CD4-positive, alpha-beta T cell treated with Interleukin-17A for 4 hours (primary cell): ENCODE measurements at places on chromosomes 7 and 10.

- DNase-seq: no peak
Measured at GRCh38 chr7:14596421-14596820, 306.1 kb downstream of the DGKB start.

- no peak for DNase-seq
Measured at GRCh38 chr7:2260820-2261219, 18.8 kb downstream of the NUDT1 start.

GRCh38 chr10:69123306-69123746 is 652 bp upstream of the VPS26A start:
- no peak for DNase-seq

- DNase-seq: no peak
Measured at GRCh38 chr10:124369986-124370385, 48.7 kb downstream of the OAT start.

DNA sequence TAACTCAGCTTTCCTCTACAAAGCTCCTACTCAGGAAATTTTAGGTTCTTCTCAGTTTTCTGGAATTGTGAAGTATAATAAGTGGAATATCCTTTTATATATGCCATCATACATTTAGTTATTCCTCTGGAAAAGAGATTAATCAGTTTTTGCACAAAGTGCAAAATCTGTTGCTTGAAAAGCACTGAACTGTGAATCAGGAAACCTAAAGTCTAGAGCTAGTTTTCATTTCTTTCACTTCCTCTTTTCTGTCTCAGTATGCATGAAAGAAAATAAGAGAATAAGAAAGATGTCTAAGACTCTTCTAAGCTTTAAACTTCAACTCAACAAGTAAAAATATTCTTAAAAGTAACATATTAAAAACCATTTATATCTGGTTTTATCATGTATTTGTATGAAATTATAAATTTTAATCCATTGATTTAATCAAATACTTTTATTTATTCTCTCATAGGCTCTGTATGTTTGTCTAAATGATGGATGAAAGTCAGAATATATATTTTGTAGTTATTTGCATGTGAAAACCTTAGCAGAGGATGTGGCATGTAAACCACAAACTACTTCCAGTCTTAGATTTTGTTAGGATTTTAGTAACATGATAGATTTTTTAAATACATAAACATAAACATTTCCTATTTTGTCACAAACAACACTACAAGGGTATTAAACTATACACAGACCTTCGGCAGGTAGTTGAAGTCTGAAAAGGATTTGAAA is 1073.0 kb downstream of the XPNPEP1 start:
- no peak for DNase-seq

DNA sequence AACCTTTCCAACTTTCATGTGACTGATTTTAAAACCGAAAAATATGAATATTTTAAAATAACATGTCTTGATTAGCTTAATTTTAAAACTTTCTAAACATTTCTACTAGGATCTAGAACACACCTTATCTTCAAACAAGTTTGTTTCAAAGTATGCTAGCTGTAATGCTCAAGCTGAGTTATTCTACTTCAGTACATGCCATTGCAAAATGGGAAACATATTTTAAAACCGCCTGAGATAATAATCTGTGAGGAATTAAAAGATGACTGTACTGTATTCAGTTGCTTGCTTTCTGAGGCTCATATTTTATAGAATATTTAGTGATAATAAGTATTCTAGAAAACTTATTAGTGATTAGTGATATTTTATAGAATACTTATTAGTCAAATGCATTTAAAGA is 99.6 kb downstream of the LMBR1 start:
- DNase-seq: no peak

- DNase-seq: no peak
Measured at GRCh38 chr10:57992321-57993077, 275.2 kb downstream of the IPMK start.

DNA sequence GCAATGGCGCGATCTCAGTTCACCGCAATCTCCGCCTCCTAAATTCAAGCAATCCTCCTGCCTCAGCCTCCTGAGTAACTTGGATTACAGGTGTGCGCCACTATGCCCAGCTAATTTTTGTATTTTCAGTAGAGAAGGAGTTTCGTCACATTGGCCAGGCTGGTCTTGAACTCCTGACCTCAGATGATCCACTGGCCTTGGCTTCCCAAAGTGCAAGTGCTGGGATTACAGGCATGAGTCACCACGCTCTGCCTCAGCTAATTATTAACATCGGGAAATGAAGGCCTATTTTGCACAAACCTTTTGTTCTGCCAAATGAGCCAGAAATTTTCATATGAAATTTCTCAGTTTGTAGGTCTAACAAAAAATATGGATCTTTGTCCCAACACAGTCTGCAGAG is 106.7 kb upstream of the ODAD2 start:
- DNase-seq: no peak

DNA sequence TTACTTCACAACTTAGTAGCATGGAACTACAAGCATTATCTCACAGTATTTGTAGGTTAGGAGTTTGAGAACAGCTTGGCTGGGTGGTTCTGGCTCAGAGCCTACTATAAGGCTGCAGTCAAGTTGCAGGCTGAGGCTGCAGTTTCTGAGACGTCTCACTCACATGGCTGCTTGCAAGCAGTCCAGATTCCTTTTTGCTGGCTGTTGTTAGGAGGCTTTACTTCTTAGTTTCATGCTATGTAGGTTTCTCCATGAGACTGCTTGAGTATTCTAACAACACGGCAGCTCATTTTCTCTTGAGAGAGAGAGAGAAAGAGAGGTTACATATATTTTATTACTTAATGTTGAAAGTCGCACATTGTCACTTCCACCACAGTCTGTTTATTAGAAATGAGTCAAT is 1073.9 kb downstream of the NXPH1 start:
- DNase-seq: no peak

DNA sequence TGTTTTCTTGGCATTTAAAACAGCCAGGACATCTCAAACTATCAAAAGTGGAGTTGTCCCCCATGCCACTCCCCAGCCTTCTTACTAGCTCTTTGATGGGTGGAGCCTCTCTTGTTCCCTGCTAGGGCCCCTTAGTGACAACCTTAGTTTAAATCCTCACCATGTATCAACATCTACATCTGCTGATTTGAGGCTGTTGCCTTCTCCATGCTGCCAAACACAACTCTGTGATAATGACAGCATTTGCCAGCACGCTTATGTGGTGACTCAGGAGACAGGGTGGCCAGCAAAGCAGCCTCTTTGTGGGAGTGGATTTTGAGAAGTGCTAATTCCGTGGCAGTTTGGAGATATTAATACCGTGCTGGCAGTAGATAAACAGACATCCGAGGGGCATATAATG is 145.4 kb downstream of the LRRC4 start:
- DNase-seq: no peak

DNA sequence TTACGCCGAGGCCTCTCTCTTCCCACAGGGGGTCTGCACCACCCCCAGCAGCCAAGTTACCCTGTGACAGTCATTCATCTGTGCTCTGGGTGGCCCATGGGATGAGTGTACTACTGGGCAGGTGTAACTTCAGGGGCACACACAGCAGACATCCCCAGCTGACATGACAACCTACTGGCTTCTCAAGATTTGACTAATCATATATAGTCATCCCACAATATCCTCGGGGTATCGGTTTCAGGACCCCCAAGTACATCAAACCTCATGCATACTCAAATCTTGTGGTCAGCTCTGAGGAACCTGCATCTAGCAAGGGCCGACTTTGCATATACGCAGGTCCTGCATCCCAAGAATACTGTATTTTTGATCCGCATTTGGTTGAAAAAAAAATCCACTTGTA is 336.9 kb upstream of the C7orf33 start:
- DNase-seq: no peak
